ENCODE measurements at places on chromosomes 1 and 21.

GRCh38 chr1:226654046-226654667 lies 84.9 kb downstream of the ITPKB start:
- DNase-seq, result no peak

DNA sequence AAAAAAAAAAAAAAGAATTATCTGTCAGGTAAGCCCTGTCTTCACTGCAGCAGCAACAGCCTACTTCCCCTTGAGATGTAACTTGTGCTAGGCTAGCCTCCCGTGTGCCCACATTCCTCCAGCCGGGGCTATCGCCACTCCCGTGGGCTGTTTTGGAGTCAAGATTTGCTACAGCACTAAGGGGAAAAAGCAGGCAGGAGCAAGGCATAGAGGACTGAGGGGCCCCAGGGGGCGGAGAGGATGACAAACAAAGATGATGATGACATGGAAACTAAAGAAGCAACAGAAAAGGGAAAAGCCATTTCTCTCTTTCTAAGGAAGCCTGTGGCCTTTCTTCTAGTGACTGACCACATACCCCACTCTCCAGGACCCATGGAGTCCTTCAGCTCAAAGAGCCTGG lies 1.9 kb downstream of the TNFAIP8L2 start:
- DNase-seq, result no peak

GRCh38 chr1:115640384-115640783 lies 1.4 kb upstream of the VANGL1 start:
- no peak for DNase-seq

DNA sequence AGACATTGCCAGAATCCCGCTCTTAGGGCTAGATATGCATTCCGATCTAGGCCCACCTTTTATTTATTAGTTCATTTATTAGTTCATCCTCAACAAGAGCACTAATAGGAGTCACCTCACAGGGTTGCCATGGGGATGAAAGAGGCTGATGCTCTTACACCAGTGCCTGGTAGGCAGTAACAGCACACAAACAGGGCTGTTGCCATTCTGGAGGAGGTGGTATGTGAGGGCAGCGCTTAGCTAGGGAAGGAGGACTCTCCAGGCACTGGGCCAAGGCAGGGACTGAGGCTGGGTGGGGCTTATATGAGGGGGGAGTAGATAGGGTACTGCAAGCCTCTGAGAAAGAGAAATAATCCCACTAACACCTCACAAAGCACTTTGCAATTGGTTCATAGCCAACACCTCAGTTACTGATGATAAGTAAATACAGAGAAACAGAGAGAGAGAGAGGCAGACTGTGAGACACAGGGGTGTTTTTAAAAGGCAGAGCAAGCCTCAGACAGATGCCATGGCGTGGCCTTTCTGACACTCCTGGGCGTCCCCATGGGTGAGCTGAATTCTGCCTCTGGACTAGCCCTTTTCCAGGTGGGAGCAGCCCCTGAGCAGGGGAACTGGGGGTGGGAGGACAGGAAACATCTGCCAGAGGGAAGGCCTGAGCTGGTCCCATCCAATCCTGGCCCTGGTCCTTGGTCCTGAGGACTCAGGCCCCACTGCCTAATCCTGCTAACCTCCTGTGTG lies 5.9 kb downstream of the FCGR2A start:
- DNase-seq, result no peak

DNA sequence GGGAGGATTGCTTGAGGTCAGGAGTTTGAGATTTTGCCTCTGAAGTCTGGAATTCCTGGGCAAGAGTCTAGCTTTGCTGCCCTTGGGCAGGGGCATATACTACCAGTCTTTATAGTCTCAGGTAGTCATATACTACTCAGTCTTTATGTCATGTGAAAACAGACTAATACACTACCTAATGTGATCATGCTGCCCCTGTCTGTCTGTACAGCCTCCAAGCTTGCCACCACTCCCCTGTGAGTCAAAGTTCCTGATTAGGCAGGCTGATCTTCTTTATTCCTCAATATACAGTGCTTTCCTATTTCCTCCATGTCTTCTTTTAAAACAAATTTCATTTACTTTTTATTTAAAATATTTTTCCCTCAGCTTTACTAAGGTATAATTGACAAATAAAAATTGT lies 105.3 kb upstream of the BEND5 start:
- no peak for DNase-seq

DNA sequence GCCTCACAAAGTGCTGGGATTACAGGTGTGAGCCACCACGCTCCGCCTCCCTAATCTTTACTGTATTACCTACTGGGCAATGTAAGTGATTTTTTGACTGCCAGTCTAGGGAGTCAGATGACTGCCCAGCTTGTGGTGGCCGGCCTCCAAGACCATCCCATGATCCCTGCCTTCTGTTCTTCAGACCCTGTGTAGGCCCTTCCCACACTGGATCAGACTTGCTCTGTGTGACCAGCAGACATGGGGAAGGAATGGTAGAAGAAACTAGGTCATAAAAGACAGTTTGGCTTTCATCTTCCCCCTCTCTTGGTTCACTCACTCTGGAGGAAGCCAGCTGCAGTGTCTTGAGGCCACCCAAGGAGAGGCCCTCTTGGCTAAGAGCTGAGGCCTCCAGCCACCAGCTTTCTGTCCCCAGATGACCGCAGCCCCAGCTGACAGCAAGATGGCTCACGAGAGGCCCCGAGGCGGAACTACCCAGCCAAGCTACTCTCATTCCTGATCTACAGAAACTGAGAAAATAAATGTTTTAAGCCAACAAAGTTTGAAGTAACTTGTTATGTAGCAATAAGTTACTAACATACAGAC lies 14.5 kb upstream of the CBR3 start:
- no peak for DNase-seq

GRCh38 chr1:166464333-166464732 lies 297.5 kb upstream of the FAM78B start:
- no peak for DNase-seq

GRCh38 chr1:81799939-81800694 lies 617 bp upstream of the ADGRL2 start:
- no peak for DNase-seq

DNA sequence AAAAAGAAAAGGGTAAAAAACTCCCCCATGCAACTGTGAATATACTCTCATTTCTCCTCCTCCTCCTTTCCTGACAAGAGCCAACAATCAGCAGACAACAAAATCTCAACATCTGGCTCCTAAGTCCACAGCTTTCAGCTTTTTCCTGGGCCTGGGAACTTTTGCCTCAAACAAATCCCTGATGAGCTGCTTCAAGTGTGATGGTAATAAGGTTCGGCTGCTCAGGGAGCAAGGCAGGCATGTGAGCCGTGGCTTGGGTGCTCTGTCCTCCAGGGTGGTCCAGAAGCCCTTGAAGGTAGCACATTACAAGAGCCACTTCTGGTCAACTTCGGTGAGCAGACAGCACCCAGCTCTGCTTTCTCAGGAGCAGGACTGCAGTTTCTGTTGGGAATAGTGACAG lies 46.3 kb downstream of the ITPKB start:
- no peak for DNase-seq

GRCh38 chr21:33101300-33101911 lies 31.5 kb downstream of the OLIG1 start:
- DNase-seq, result no peak

- DNase-seq, result no peak
Observed at GRCh38 chr1:153387001-153387400, 3.9 kb downstream of the S100A8 start.

DNA sequence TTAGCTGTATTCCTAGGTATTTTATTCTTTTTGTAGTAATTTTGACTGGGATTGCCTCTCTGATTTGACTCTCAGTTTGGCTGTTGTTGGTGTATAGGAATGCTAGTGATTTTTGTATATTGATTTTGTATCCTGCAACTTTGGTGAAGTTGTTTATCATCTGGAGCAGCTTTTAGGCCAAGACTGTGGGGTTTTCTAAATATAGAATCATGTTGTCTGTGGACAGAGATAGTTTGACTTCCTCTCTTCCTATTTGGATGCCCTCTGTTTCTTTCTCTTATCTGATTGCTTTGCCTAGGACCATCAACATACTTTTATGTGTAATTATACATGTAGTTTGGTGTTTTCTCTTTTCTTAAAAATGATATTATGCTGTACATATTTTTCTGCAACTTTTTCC lies 27.2 kb downstream of the CD46 start:
- no peak for DNase-seq

GRCh38 chr1:35809114-35810095 lies 1.6 kb downstream of the AGO4 start:
- no peak for DNase-seq

DNA sequence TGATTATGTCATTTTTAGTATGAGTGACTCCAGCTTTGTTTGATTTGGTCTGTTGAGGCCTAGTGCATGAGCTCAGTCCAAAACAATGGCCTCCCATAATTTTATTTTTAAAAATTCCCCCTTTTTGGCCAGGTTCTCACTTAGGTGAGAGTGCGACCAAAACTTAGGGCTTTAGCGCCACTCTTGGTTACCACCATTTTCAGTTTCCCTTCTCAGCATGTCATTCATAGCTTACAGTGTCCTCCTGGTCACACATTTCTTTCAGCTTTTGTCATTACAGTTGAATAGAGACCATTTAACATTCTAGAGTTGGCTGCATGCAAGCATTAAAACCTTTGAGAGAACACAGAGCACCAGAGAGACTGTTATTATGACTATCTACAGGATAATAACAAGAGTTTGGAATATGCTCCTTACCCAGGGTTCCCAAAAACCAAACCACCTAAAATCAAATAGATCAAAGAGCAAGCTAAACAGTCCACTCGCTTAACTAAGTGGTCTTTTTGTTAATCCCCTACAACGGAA lies 85.4 kb downstream of the TLR5 start:
- no peak for DNase-seq

- no peak for DNase-seq
Observed at GRCh38 chr1:157948312-157949073, 45.0 kb upstream of the KIRREL1 start.

- no peak for DNase-seq
Observed at GRCh38 chr1:95953015-95953414, 719.0 kb downstream of the RWDD3 start.

DNA sequence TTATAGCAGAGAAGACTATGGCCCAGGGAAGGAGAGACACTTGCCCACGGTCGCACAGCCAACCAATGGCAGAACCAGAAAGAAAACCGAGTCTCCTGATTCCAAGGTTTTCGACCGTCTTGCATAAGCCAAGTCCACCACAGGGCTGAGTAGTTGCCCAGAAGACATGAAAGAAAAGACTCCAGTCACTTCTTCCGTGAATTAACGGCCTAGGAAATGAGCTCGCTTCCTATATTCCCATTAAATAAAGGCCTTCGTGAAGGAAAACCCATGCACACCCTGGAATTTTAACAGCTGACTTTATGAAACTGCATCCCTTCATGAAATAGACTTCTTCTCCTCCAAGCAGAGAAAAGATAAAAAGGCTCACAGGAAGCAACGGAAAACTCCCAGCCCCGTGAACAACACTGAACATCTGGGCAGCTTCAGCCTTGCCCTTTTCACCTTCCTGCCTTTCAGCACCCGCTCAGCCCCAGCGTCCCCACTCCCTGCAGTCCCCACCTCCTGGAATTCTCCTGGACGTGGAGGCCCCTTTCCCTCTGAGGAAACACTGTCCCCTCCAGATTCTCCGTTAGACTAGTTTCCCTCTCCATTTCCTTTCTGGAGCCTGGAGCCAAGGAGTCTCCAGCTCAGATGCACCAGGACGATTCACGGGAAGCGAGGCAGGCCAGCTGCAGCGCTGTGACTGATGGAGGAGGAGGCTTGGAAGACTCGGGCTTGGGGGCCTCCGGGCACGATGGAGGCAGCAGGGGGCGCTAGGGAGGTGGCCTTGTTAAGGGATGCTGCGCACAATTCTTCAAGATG lies 2.7 kb upstream of the MYOC start:
- peak; percentile 46 for DNase-seq

DNA sequence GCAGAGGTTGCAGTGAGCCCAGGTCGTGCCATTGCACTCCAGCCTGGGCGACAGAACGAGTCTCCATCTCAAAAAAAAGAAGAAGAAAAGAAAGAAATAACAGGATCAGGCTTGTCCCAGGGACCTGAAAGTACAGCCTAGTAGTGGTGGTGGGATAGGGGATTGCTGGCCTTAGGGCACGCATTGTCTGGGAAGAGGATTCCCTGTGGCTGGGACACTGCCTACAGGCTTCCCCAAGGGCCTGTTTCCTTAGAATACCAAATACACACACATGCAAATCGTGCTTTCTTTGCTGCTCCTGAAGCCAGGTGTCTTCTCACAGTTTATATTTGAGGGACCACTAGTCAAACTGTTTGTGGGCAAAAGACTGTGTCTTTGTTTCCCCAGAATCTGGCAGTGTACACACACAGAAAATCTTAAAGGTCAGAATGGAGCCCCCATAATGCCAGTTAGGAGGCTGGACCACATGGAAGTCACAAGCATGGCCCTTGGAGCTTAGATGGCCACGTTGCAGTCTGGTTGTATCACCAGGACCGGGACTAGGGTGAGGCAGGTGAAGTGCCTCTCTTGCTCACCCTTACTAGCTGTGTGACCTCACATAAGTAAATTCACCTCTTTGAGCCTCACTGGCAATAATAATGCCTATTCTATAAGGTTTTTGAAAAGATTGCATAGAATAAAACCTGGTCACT lies 12.7 kb upstream of the ASAP3 start:
- no peak for DNase-seq

DNA sequence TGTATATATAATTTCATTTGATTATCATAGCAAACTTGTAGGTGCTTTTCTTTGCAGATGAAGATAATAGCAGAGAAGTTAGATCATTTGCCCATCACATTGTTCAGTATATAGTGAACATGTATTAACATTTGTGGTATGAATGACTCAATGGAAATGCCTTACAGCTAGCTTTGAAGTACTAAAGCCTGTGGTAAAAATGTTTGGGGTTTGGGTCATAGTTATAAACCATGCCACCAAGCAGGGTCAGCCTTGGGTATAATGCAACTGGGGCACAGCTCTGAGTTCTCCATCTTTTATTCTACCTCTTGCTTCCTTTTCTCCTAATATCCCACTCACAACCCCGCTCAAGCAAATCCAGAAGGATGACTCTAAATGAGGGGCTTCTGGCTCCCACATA lies 141.6 kb downstream of the KCNT2 start:
- no peak for DNase-seq

DNA sequence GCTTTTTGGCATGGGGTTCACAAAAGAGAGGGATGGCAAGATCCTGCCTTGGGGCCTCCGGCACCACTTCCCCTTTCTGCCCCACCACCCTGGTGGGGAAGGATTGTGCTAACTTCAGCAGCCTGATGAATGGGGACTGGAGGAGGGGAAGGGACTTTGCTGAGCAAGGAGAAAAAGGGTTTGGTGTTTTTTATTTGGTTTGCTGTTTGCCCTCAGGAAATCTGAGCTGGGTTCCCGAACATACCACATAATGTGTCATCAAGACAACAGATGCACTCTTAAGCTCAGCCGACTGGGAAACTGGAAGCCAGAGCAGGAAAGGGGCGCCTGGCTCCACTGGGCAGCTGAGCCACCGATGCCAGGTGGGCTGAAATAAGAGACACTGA lies 19.8 kb downstream of the OLFML2B start:
- no peak for DNase-seq

DNA sequence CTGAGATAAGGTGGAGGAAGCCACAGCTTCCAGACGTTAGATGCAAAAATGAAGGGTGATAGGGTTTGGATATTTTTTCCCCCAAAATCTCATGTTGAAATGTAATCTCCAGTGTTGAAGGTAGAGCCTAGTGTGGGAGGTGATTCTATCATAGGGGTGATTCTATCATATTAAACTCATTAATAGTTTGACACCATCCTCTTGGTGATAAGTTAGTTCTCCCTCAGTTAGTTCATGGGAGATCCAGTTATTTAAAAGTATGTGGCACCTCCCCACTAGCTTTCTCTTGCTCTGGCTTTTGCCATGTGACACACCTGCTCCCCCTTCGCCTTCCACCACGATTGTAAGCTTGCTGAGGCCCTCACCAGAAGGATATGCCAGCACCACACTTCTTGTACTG lies 8.3 kb upstream of the TBCE start:
- DNase-seq, result no peak

- DNase-seq, result no peak
Observed at GRCh38 chr1:39269349-39269748, 64.9 kb downstream of the MACF1 start.

Data from omental fat pad (tissue), 4 donors.